Kasumi-1 (cell line): ENCODE measurements at places on chromosomes 6 and 20.

DNA sequence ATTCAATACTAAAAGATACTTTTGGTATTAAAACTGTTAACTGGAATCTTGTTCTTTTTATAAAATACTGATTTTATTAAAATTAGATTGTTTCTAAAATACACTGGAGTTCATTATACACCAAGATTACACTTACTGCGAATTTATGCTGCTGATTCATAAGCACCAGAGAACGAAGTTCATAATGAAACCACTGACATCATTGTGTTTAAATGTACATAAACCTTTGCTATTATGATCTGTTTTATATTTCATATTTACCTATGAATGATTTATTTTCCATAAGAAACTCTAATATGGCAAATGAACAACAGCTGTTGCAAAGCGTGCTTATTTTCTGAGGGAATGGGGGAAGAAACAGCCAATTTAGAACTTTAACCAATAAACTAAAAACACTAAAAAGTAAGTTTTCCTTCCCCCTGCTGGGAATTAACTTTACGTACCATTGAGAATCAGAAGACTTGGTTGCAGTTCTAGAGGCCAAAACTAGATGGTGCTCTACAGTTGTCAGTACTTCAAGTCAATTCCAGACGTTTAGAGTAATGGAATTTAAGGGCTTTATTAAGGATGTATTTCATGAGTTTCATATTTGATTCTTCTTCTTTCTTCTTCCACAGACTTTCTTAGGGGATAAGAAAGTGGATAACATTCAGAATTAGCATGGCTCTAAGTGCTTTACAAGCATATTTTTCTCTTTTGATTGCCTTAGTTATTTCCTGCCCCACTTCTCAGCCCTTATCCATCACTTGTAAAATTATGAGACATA is 30.8 kb upstream of the COL19A1 start:
- peak; percentile 94 for DNase-seq

GRCh38 chr20:58458342-58459057 is 56.7 kb downstream of the APCDD1L start:
- DNase-seq = no peak

DNA sequence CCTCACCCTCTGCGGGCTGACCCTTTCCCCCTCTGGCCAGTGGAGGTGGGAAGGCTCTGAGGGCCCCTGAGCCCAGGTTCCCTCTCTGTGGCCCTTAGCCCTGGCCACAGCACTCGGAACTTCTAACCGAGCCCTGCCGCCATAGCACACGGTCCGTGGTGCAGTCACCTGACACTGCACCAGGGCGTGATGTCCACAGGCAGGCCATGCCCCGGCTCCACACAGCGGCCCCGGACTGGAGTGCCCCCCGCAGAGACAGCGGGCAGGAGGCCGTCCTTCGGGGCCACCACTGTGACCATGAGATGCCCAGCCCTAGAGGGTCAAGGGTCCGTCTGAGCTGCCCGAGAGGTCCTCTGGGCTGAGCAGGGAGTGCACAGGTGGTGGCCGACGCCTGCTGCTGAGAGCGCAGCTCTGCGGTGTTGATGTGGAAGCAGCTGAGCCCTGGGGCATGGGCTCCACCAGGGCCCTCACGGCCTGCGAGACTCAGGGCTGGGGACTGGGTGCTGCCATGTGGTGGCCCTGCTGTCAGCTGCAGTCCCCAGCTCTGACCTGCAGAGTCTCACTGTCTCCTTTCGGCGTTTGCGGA is 11.2 kb upstream of the BHLHE23 start:
- DNase-seq = no peak

- no peak for DNase-seq
Measured at GRCh38 chr6:148501178-148501590, 158.5 kb downstream of the SASH1 start.

DNA sequence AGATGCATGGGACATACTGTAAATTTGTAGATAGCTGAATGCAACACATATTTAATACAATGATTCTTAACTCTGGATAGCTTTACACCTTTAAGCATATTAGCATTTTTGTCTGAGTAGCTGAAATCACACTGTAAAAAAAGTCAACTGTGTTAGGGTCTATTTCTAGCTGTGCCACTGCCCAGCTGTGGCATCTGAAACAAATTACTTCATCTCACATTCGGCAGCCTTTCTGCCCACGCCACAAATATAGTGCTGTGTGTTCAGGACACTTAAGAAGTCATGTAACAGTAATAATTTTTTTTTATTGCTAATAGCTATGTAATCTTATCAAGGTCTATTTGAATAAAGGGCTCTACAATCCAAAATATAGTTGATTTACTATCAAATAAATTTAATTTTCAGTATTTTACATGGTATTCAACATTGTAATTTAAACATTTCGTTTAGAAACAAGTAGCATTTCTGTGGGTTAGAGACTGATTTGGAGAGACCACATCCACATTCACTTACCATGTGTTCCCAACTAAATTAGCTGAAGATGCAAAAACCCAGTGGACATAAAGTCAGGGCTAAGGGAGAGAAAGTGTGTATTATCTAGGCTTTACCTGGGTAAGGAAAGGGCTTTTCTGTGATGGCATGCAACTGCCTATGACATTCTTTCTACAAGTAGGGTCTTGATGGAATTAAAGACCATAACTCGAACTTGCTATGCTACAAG is 276.7 kb downstream of the PLCB1 start:
- DNase-seq = no peak

DNA sequence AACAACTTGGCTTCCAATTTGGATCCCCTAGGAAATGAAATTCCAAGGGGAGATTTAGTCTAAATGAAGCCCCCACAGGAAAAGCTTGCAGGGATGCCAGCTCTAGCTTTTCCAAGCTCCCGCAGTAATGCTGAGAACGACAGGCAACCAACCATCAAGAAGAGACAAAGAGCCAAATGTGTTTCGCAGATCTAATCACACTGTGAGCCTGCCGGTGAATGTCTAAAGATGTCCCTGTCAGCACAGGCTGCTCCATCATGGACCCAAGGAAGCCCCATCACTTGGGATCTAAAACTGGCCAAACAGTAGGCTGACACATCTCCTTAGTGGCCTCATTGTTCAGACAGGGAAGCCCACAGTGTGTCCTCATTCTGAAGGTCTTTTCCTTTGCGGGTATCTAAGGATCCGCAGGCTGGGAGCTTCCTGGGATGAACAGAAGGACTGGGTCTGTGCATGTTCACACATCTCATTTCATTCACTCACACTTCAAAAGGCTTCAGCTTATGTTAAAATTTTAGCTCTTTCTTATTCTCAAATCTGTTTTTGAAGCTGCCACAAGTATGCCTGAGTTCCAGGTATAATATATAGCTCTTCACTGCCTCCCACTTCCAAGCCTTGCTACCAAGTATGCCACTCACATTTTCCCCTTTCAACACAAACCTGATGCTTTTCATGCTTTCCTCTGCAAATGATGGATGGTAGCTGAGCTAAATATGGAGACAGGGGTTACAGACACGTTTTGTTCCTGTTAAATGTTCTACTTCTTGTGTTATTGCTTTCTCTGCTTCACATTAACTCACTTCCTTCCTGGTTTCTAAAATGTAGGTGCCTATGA is 229.8 kb downstream of the HIVEP2 start:
- DNase-seq = peak; percentile 30

DNA sequence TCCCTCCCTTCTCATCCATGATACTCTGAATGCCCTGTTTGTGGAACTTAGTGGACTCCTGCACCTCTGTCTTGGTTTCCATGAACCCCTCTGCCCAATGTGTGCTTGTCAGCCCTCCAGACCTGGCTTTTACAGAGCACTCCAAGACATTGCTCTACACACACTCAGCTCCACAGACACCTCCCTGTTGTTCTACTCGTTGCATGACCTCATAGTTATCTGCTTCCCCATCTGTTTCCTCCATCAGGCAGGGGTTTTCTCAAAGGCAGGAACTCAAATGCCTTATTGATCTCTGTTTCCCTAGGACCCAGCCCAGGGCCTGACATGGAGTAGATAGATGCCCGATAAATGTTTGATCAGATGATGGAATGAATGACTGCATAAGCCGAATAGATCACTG is 13.3 kb downstream of the PLCG1 start:
- DNase-seq = peak; percentile 85

DNA sequence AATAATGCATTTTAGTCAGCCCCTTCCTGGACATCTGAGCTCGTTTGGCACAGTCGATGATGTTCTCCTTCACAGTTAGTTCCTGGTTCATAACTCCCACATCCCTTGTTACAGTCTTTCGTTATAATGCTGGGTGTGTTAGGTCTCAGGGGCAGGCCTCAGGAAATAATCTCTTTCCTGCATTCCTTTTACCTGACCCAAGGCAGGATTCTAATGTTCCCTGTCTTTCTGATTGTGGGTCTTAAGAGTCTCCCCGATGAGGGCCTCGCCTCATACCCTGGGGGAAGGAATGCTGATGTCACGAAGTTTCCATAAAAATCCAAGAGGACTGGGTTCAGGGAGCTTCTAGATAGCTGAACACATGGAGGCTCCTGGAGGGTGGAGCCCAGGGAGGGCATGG is 104.0 kb upstream of the CARMIL1 start:
- no peak for DNase-seq

- DNase-seq = no peak
Measured at GRCh38 chr6:122845916-122846612, 57.0 kb downstream of the SMPDL3A start.

DNA sequence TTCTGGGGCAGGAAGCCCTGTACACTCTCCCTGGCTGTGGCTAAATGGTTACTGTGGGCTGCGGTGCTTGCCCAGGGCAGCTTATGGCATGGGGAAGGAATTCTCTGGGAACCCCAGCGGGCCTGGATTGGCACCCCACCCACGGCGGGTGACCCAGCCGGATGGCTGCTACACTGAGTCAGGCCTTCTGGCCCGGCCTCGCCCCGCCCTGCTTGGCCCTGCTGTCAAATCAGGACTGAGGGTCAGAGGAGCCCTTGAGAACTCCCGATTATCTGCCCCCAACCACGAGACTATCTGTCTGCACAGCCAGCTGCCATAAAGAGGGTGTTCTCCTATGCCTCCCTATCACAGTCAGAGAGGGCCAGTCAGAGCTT is 7.3 kb upstream of the ITPR3 start:
- DNase-seq = no peak

GRCh38 chr6:52894285-52894684 is 15.2 kb downstream of the GSTA3 start:
- DNase-seq = no peak

DNA sequence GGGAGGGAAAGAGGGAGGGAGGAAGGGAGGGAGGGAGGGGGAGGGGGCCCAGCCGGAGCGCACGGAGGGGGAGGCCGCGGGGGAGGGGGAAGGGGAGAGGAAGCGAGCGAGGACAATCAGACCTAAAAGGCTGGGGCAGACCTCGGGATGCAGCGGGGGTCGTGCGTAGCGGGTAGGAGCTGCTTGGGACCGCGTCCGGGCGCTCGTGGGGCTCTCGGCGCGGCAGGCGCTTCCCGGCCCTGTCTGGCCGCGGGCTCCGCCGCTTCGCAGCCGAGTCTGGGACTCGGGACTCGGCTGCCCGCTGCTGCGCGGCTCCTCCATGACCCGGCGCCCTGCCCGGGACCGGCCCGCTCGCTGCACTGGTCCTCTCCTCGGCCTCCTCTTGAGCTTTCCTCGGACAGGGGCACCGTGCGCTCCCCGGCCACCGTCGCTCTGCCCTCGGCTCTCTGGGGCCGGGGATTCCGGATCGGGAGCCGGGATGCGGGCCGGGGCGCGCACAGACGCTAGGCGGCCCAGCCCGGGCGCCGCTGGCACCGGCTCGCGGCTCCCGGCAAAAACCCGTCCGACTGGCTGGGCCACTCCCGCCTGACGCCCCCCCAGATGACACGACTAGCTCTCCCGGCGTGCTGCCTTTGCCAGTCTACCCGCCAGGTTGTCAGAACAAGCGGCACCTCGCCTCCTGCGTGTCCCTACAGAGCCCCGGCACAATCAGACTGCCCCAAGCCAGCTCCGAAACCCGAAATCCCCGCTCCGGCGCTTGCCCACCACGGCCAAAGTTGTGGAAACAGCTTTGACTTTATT is 2.2 kb downstream of the TFAP2A start:
- DNase-seq = peak; percentile 56

- DNase-seq = no peak
Measured at GRCh38 chr20:8492173-8492572, 360.1 kb downstream of the PLCB1 start.

DNA sequence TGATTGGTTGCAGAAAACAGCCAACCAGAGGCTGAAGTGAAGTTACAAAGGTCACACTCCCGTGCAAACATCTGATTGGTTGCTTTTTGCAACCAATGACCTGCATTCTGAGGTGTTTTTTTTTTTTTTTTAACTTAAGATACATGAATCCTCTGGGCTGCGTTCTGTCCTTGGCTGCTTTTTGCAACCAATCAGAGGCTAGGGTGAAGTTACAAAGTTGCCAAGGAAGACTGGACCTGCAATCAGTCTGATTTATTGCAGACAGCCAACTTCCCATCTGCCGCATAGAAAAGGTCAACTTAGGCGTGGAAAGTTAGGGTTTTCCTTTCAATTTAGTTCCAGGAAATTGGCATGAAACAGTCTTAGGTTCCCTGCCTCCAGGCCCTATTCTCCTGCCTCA is 292.9 kb downstream of the PLCB1 start:
- DNase-seq = no peak

GRCh38 chr6:36067374-36068011 is 39.9 kb downstream of the MAPK14 start:
- DNase-seq = no peak

GRCh38 chr6:138106665-138107077 is 548 bp downstream of the PERP start:
- no peak for DNase-seq

- no peak for DNase-seq
Measured at GRCh38 chr20:58791286-58791685, 59.4 kb downstream of the GNAS-AS1 start.
